GM12878 (cell line): ENCODE measurements at places on chromosomes 16 and 17. TPM values are rescaled to one million over a fixed set of nuclear protein-coding genes. Genes with fewer than 3 reads are reported as not detected.
A peak's percentile ranks its signal among the peaks of the same experiment; 100 is the strongest.

DNA sequence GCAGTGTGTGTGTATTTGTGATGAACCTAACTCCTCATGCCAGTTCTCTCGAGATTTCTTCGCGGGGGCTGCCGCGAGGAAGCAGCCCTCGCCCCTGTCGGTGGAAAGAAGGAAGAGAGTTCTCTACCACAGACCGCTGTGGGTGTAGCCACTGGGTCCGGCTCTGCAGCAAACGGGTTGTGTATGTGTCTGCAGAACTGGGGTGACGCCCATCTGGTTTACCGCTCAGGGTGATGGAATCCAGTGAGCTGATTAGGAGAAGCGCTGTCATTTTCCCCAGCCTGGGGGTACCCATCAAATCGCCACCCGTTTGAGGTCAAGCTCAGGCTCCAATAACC is 7.7 kb downstream of the CORO6 start:
- peak overlapping the region; percentile 62; the same call in 1 of the 2 replicates for H3K4me3 ChIP-seq
- H3K27me3 ChIP-seq: peaks cover 4% of the 10 kb centered on the region; the same call in 1 of the 2 replicates
- H3K4me1 ChIP-seq: peaks cover 38% of the 10 kb centered on the region
- H3K27ac ChIP-seq: no peak overlapping the region

DNA sequence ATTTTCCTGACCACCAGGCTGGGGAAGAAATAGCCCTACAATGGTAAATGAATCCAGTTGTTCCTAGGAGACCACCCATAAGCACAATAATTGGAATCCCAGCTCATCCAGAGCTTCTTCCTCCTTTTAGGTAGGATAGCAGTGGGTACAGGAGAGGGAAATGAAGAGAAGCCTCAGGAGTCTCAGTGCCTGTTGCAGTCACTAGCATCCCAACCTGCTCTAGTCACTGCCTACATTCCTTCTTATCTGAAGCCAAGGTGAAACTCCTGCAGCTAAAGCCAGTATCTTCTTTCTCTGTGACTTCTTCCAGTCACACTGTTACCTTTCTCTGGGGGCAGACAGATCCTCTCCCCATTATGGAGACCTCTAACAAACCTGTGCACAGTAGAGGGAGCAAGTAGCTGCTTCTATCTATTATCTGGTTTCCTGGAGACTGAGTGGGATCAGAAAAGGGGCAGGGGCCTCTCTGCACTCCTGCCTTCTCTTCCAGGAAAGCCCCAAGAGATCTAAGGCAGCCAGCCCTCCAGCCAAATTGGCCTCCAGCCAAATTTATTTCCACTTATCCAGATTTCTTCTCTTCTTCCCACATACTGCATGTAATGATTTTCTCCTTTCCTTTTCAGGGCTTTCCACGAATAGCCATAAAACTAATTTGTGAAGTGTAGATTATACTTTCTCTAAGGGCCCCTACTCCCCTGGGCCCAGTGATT is 85.5 kb downstream of the SSH2 start:
- H3K36me3 ChIP-seq: no peaks in the 10 kb centered on the region
- no peak overlapping the region for H3K27ac ChIP-seq
- no peaks in the 10 kb centered on the region for H3K27me3 ChIP-seq
- H3K4me1 ChIP-seq: no peaks in the 10 kb centered on the region

DNA sequence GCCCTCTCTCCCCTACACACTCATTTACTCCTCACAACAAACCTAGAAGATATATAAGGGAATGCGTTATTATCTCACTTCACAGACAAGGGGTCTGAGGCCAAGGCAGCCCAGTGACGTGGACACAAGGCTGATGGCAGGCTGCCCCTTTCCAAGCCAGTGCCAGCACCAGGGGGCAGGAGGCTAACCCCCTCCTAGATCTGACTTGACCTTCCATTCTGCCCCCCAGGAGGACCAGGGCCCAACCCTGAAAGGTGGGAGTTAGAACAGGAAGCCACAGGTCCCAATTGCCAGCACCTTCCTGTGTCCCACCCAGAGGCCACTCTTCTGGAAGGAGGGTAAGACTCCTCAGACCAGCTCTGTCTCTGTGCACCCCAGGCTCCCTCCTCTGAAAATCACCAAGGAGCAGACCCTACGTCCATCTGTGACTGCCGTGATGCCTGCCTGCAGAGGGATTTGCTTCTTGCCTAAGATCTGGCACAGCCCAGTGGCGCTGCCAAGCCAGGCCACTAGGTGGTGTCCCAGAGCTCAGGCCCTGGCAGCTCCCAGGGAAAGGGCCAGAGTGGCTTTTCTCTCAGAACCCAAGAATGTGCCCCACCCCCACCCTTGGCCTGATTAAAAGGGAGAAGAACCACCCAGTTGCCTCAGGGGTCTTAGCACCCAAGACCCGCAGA is 42.4 kb upstream of the MRPS23 start:
- no peak overlapping the region for H3K27ac ChIP-seq
- peaks cover 19% of the 10 kb centered on the region for H3K4me1 ChIP-seq
- H3K27me3 ChIP-seq: no peaks in the 10 kb centered on the region
- H3K4me3 ChIP-seq: no peak overlapping the region

GRCh38 chr16:31064882-31065461 is 9.1 kb downstream of the ZNF668 start:
- no peak overlapping the region for H3K27ac ChIP-seq
- peaks cover 11% of the 10 kb centered on the region for H3K36me3 ChIP-seq
- H3K4me3 ChIP-seq: no peak overlapping the region
- H3K27me3 ChIP-seq: no peaks in the 10 kb centered on the region
- no peak for DNase-seq
- no peaks in the 10 kb centered on the region for H3K4me1 ChIP-seq

GRCh38 chr16:65249768-65250167 is 127.9 kb upstream of the CDH11 start:
- H3K4me3 ChIP-seq: no peak overlapping the region
- no peaks in the 10 kb centered on the region for H3K36me3 ChIP-seq
- H3K27ac ChIP-seq: no peak overlapping the region
- H3K4me1 ChIP-seq: no peaks in the 10 kb centered on the region
- H3K27me3 ChIP-seq: no peaks in the 10 kb centered on the region

DNA sequence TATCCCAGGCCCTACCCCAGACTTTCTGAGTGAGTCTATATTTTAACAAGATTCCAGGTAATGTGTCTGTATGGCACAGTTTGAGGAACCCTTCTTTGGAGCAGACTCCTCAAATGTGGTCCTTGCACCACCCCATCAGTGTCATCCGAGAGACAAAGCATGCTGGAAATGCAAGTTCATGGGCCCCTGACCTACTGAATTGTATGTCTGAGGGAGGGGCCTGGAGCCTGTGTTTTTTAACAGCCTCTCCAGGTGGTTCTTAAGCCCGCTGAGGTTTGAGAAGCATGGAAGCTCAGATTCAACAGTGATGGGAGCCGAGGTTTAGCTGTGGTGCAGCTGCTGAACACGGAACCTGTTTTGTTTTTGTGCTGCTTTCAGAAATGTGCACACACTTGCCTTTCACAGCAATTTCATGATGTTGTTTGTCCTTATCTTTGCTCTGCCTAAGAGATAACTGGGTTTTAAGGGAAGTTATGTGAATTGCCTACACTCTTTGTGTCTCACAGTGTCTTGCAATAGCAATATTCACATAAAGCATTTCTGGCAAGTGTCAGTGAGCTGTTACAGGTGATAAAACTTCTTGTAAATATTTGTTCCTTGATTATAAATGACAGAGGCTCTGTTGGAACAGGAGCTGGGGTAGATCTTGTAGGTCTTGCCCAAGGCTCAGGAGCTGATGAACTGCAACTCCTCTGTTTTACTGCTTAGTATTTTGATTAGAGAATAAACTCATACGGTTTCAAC is 32.0 kb upstream of the IL34 start:
- H3K4me3 ChIP-seq: no peak overlapping the region
- no peak overlapping the region for H3K27ac ChIP-seq

DNA sequence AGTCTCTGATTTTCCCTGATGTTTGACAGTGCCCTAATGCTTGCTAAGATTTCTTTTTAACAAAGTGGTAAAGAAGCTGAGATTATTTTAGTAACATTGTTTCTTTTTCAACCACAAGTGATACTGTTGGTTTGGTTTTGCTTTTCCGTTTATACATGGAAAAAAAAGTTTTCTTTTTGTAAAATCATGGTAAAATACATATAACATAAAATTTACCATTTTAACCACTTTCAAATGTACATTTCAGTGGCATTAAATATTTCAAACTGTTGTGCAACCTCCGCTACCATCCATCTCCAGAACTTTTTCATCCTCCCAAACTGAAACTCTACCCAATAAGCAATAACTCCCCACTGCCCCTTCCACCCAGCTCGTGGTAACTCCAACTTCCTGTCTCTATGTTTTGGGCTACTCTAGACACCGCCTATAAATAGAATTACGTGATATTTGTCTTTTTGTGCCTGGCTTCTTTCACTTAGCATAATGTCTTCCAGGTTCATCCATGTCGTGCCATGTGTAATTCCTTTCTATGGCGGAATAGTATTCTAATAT is 4.6 kb downstream of the CIITA start:
- peaks cover 10% of the 10 kb centered on the region for H3K36me3 ChIP-seq
- no peak for DNase-seq
- peak overlapping the region; percentile 78 for H3K4me3 ChIP-seq
- no peaks in the 10 kb centered on the region for H3K27me3 ChIP-seq

DNA sequence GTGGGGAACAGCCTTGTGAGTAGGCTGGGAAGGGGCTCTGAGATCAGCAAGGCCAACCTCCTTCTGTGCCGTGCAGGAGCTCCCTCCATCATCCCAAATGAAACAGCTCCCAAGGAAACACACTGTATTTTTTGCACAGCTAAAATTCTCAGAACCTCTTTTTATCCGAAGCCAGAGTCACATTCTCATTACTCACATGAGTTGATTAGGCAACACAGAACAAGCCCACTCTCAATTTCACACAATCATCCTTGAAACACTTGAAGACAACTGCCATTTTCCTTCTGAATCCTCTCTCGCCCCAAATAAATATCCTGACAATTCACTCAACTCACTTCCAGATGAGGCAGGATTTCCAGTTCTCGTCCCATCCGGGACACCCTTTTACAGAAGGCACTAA is 66.1 kb downstream of the MYO18A start:
- no peak overlapping the region for H3K4me3 ChIP-seq
- H3K4me1 ChIP-seq: no peaks in the 10 kb centered on the region
- H3K36me3 ChIP-seq: peaks cover 18% of the 10 kb centered on the region; the same call in 1 of the 2 replicates
- no peaks in the 10 kb centered on the region for H3K27me3 ChIP-seq
- no peak overlapping the region for H3K27ac ChIP-seq

DNA sequence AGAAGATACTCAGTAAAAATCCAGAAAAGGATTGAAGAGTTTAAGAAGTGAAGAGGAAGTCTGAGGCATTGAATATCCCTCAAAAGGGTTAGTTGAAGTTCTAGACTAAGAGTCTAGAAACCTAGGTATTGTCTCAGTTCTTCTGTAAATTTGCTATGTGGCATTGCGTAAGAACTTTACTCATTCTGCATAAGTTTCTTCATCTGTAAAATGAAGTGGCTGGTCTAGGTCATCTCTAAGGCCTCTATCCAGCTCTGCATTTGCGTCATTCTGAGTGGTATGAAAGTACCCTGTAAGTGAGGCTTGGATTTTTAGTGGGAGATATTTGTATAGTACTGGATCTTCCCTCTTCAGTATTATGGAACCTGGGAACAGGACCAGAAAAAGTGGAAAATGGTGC is 130.2 kb downstream of the MYO1D start:
- H3K27me3 ChIP-seq: no peaks in the 10 kb centered on the region
- no peak overlapping the region for H3K4me3 ChIP-seq
- DNase-seq: no peak
- H3K27ac ChIP-seq: no peak overlapping the region
- H3K4me1 ChIP-seq: no peaks in the 10 kb centered on the region

DNA sequence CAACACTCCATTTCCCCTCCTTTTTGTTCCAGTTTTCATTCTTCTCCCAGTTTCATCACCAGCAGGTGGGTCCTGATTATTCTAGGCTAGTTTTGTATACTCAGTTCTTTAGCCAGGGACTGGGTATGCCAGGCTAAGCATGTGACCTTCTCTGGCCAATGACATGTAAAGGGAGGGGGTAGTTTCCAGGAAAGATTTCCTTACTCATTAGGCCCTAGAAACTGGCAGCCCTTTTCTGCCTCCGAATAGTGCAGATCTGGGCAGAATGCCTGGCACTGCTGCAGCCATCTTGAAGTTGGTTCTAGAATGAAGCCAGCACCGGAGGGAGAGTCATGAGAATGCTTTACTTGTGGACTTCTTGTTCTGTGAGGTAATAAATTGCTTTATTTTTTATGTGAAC is 126.9 kb upstream of the AXIN2 start:
- no peak overlapping the region for H3K4me3 ChIP-seq
- H3K27me3 ChIP-seq: no peaks in the 10 kb centered on the region
- DNase-seq: no peak

The CCDC200 gene
- 2.3 and 3.2 TPM in 2 replicates for polyA plus RNA-seq

The DNAAF8 gene
- 0.67 and 0.78 TPM in 2 replicates for polyA plus RNA-seq

The GP2 gene
- not detected in 2 replicates for polyA plus RNA-seq

The CDR2L gene
- 0.04 TPM in 1 of 2 replicates, not detected in the other for polyA plus RNA-seq

The GLIS2 gene
- 0.10 TPM in 1 of 2 replicates, not detected in the other for polyA plus RNA-seq

The HOXB13 gene
- not detected in 2 replicates for polyA plus RNA-seq
